GM23248 (cell line): ENCODE measurements at places on chromosomes 4 and X.

DNA sequence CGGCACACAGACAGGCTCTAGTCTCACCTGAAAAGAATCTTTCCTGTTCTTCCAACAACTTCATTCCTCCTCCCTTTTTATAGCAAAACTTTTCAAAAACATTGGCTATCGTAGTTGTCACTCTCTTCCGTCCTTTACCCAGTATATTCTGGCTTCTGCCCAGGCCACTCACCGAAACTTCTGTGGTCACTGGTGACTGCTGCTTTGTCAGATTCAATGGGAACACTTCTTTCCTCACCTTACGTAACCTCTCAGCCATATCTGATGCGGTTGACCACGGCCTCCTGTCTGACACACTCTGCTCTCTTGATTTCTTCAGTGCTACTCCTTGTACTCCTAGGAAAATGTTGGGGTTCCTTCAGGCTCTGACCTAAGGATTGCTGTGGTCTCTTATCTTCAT, 9.2 kb upstream of the RNF150 start:
- DNase-seq, result no peak
- H3K27me3 ChIP-seq, result no peaks in the 10 kb centered on the region
- no peak overlapping the region for H3K4me3 ChIP-seq
- H3K36me3 ChIP-seq, result no peaks in the 10 kb centered on the region
- peaks cover 10% of the 10 kb centered on the region; the same call in 1 of the 2 replicates for H3K4me1 ChIP-seq

DNA sequence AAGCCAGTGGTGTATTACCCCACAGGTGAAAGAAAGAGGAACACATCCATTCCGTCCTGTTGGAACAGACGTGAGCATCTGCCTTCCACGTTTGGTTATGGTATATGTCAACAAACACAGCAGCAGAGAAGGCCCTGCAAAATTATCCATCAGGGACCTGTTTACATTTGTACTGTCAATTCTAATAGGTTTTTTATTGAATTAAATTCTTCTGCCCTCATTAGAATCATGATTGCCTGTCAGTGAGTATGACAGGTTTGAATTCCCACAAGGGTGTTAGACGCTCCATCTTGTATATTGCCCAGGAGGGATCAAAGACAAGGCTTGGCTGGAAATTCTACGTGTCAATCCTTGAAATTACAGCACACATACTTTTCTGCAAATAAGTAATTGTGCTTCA, 339.9 kb upstream of the NOCT start:
- no peak for DNase-seq
- no peaks in the 10 kb centered on the region for H3K27me3 ChIP-seq
- H3K27ac ChIP-seq, result no peak overlapping the region
- no peaks in the 10 kb centered on the region for H3K36me3 ChIP-seq
- no peaks in the 10 kb centered on the region for H3K4me1 ChIP-seq
- H3K4me3 ChIP-seq, result no peak overlapping the region

DNA sequence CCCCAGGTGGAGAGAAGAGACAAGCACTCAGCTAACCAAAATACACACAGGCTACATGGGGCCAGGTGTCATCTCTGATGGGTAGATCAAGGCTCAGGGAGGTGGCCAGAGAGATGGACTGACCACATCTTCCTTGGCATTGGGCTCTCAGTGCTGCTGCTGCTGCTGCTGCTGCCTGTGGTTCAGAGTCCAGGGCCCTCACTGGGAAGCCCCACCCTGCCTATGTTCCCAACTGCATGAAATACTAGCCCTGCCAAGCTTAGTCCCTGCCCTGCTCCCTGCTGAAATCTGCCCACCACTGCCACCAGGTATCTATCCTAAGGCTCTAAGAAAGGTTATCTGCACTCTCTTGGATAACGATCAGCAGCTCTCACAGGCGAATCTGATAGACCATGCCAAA, 118.7 kb downstream of the EFHC2 start:
- H3K4me1 ChIP-seq, result no peaks in the 10 kb centered on the region
- H3K36me3 ChIP-seq, result no peaks in the 10 kb centered on the region
- H3K27me3 ChIP-seq, result no peaks in the 10 kb centered on the region
- DNase-seq, result no peak

DNA sequence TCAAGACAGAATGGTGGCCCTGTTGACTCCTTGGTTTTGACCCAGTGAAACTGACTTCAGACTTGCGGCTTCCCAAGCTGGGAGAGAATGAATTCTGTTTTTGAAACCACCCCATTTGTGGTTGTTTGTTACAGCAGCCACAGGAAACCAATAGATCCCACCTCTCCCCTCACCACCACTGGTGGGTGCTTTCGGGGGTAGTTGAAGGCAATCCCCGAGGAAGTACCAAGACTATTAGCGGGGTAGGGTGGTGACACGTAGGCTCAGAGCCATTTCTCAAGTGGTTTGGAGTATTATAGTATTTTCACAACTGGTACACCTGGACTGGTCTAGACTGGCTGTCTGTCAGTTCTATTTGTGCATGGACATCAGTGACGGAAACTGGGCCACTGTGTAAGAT, 189.1 kb upstream of the RBPJ start:
- H3K36me3 ChIP-seq, result no peaks in the 10 kb centered on the region
- no peak overlapping the region for H3K27ac ChIP-seq
- H3K4me3 ChIP-seq, result no peak overlapping the region
- peaks cover 22% of the 10 kb centered on the region for H3K27me3 ChIP-seq
- H3K4me1 ChIP-seq, result no peaks in the 10 kb centered on the region

GRCh38 chr4:132195176-132195575, 953.9 kb upstream of the PCDH10 start:
- H3K36me3 ChIP-seq, result no peaks in the 10 kb centered on the region
- no peaks in the 10 kb centered on the region for H3K27me3 ChIP-seq
- H3K4me3 ChIP-seq, result no peak overlapping the region
- H3K27ac ChIP-seq, result no peak overlapping the region
- H3K4me1 ChIP-seq, result no peaks in the 10 kb centered on the region
- no peak for DNase-seq

DNA sequence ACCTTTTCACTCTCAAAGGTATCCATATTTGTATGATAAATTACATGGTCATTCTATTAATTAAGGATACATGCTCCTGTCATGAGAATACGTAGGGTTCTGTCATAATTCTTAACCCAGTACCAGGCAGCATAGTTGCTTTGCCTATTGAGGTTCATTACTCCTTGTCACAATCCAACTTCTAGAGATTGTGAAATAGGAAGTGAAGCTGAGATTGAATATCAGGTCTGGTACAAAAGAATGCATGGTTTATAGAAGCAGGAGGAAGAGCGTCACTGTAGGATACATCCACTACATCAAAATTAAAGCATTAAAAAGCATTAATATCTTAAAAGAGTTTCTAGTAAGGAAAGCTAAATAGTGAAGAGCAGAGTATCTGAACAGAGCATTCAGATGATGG, 647.0 kb downstream of the IQCM start:
- no peaks in the 10 kb centered on the region for H3K36me3 ChIP-seq
- no peaks in the 10 kb centered on the region for H3K27me3 ChIP-seq
- H3K4me3 ChIP-seq, result no peak overlapping the region
- H3K4me1 ChIP-seq, result peaks cover 38% of the 10 kb centered on the region

GRCh38 chrX:71603618-71604017, 14.7 kb downstream of the CXCR3 start:
- no peak overlapping the region for H3K4me3 ChIP-seq
- no peaks in the 10 kb centered on the region for H3K27me3 ChIP-seq
- H3K36me3 ChIP-seq, result peaks cover 34% of the 10 kb centered on the region
- H3K27ac ChIP-seq, result peak overlapping the region; percentile 43
- H3K4me1 ChIP-seq, result no peaks in the 10 kb centered on the region

DNA sequence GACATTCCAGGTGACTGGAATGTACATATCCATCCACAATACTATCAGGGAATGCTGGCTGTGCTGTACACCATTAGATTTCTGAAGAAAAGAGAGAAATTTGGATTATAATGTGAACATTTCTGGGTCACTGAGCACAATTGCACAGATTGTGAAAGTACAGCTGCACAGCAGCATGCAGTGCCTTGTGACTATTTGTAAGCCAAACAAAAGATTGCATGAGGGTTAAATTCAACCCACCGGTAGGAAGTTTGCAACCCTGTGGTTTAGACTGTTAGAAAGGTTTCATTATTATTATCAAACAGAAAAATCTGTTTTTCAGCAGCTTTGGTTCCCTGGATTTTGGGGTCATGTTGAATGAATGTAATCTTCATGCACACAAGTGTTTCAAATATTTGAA, 24.5 kb downstream of the DDIT4L start:
- no peak overlapping the region for H3K4me3 ChIP-seq
- H3K4me1 ChIP-seq, result peaks cover 28% of the 10 kb centered on the region
- no peak overlapping the region for H3K27ac ChIP-seq
- H3K27me3 ChIP-seq, result no peaks in the 10 kb centered on the region

- H3K4me1 ChIP-seq, result no peaks in the 10 kb centered on the region
- H3K4me3 ChIP-seq, result no peak overlapping the region
- no peaks in the 10 kb centered on the region for H3K27me3 ChIP-seq
- no peak for DNase-seq
- no peak overlapping the region for H3K27ac ChIP-seq
Observed at GRCh38 chrX:108833993-108834392, 97.6 kb upstream of the IRS4 start.

DNA sequence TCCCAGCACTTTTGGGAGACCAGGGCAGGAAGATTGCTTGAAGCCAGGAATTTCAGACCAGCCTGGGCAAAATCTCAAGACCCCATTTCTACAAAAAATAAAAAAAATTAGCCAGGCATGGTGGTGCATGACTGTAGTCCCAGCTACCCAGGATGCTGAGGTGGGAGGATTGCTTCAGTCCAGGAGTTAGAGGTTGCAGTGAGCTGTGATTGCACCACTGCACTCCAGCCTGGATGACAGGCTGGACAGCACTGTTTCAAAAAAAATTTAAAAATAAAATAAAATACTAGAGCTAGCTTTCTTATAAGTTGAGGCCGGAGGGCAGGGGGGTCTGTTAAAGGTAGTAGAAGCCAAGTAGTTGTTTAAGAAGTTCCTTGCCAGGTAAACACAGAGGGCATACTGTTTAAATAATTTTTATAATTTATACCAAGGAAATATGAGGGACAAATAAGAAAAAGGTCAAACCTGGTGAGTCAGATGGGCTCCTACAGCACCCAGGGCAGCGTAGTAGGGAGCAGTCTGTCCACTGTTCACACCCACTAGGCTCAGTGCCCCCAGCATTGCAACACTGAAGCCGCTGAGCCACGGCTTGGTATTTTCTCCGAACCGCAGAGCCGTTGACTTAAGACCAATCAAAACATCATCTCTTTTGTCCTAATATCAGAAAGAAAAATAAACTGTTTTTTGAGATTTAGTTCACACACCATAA, 17.3 kb downstream of the COQ2 start:
- peak; percentile 86 for DNase-seq
- no peak overlapping the region for H3K4me3 ChIP-seq
- peak overlapping the region; percentile 73 for H3K27ac ChIP-seq
- no peaks in the 10 kb centered on the region for H3K27me3 ChIP-seq

DNA sequence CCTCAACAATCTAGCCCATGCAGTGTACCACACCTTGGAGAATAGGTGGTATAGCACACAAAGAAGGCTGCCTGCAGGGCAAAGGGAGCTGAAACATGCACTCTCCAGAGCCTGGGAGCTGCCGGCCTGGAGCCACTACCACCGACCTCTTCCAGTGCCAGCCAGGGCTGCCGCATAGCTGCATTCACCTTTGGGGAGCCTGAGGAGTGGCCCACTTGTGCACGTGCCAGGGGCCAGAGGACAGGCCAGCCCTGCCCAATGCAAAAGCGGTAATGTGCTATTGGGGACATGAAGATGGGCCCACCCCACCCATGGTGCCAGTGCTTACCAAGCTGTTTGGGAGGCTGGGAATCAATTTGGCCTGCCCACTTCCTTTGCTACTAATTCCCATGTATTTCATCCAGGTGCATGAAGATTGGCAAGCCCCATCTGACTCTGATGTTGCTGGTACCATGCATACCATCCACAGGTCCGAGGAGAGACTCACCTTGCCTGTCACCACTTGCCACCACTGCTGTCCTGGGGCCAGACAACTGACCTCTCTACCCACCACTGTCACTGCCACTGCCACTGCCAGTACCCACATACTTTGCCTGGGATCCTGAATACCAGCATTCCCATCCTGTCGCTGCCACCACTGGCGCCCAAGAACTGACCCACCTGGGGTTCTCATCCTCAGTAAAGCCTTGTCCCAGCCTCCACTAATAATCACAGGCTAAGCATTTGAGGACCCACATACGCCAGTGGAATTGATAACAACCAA, 506.9 kb downstream of the MAGEB5 start:
- H3K4me1 ChIP-seq, result no peaks in the 10 kb centered on the region
- H3K27me3 ChIP-seq, result no peaks in the 10 kb centered on the region
- DNase-seq, result no peak
- H3K27ac ChIP-seq, result no peak overlapping the region

DNA sequence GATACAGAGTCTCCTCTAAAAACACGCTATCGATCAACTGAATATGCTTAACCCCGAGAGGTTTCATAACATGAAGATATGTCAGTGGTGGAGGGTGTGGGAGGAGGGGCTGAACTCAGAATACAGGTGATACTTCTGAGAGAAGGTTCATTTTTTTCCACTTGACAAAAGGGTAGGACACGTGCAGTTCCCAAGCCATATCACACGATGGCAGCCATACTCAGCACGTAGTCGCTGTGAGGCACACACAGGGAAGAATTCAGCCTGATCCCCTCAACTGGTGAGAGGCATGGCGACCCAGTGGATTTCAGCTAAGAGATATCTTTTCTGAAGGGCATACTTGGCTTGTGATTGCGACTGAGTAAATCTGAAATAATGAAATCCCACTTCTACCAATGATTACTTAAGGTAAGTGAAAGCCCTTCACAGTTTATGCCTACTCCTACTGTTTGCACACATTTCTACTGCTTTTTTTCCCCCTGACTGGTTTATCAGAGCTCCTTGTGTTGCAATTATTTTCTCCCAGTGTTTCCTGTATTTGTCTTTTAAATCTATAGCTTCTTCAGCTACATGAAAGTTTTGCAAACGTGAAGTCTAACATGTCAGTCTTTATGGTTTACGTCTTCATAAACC, 133.1 kb downstream of the CORIN start:
- no peak overlapping the region for H3K27ac ChIP-seq
- H3K4me3 ChIP-seq, result no peak overlapping the region
- H3K27me3 ChIP-seq, result peaks cover 34% of the 10 kb centered on the region; the same call in 1 of the 2 replicates
- peak; percentile 52 for DNase-seq

DNA sequence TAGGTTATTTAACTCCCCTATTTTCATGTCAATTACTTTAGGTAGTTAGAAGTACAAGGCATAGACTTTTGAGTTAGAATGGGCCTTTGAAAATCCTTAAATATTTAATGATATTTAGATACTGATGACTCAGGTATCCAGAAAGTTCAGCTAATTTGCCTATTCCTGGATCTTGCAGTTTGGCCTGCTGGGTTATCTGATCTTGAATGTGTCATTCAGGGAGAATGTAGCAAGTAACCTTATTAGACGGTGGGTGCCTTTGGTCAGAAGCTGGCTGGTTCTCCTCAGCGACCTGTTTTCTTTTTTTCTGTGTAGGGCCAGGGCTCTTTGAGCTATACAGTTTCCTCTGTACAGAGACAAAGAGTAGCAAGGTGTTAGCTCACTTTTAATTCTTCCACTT, 42.0 kb downstream of the MTM1 start:
- H3K27ac ChIP-seq, result no peak overlapping the region
- DNase-seq, result no peak
- no peaks in the 10 kb centered on the region for H3K36me3 ChIP-seq
- H3K4me3 ChIP-seq, result no peak overlapping the region

DNA sequence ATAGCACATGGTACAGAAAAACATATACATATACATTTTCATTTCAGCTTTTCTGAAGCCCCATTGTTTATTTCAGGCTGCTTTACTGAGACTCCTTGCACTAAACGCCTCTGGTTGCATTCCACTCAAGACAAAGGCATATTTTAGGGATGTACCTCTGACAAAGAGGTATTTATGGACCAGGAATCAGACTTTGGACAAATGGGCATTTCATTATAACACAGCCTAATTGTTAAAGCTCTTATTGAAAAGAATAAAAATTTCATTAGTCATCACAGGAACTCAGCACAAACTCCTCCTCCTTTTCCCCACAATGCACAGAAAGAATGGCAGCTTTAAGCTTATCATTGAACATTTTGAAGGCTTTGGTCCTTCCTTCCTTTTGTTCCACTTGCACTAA, 62.9 kb upstream of the UGT8 start:
- H3K27me3 ChIP-seq, result no peaks in the 10 kb centered on the region
- H3K27ac ChIP-seq, result no peak overlapping the region
- H3K4me3 ChIP-seq, result no peak overlapping the region
- no peaks in the 10 kb centered on the region for H3K4me1 ChIP-seq
